Activated CD4-positive, CD25-positive, alpha-beta regulatory T cell treated with anti-CD3 and anti-CD28 coated beads, Interleukin-2, amount 50 U/mL, for 24 hours (primary cell): ENCODE measurements at places on chromosomes 16 and 17.

- no peak for ATAC-seq
Measured at GRCh38 chr16:81453091-81453728, 8.6 kb downstream of the CMIP start.

DNA sequence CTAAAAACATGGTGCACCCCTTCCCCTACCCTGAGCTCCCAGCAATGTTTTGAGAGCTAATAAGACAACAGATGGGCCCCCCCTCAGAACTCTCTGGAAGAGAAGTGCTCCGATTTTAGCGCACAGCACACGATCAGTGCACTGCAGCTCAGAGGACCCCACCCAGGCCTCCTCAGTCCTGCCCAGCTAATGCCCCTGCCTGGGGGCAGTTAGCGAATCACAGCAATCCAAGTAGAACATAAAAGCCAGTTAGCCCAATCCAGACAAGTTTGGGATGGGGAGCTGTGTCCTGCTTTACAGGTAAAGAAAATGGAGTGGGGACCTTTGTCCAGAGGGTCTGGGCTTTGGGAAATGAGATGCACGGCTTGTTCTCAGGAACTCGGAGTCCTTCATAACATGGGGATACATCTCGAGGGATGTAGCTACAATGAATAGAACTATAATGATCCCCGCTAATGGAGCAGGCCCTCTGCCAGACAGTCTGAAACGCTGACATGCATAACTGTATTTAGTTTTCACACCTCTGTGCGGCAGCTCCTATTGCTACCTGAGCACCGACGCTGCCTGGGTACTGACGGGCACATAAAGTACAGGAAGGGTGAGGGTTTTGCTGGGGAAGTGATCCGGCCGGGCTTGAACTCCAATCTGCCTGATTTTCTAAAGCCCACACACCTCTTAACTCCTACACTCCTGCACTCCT lies 29.7 kb upstream of the CDC42EP4 start:
- no peak for ATAC-seq

DNA sequence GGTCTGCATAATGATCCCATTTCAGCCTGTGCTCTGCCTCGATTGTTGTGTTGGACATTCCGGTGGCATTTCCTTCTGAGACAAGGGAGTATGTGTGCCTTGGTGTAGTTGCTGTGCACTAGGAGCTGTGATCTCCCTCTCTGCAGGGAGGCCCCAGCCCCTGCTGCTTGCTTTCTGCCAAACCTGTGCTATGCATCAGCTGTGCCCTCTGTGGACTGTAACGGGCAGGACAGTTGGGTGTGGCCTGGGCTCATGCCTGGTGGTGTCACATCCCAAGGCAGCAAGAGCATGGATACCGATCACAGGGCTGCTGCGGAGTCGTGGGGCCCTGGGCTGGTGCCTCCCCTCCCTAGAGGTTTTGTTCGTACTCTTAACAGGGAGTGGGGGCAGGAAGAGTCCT lies 3.8 kb upstream of the JPT2 start:
- ATAC-seq: no peak

DNA sequence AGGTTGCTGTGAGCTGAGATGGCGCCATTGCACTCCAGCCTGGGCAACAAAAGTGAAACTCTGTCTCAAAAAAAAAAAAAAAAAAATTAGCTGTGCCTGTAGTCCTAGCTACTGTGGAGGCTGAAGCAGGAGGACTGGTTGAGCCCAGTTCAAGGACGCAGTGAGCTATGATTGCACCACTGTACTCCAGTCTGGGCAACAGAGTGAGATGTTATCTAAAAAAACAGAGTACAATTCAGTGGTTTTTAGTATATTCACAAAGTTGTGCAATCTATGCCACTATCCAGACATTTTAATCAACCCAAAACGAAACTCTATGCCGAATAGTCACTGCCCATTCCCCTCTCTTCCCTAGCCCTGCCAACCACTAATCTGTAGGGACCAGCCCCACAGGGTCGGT lies 25.1 kb downstream of the C16orf54 start:
- ATAC-seq: no peak

GRCh38 chr17:78684026-78684425 lies 98.0 kb downstream of the CYTH1 start:
- ATAC-seq: no peak

DNA sequence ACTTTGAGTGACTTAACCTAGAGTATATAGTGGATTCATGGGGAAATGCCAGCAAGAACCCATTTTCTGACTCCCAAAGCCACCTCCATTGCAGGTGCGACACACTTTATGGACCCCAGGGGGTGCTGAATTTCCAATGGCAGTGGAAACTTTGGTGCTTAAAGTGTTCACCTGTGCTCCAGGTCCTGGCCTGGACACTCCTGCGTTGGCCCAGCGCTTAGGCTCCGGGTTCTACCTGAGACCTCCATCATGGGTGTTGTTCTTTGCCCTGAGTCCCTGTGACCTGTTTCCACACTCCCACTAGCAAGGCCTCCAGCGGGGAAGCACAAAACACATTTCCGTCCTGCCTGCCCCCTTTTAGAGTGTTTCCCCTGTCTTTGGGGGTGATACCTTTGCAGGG lies 3.0 kb downstream of the CCNF start:
- no peak for ATAC-seq

GRCh38 chr17:49823614-49824013 lies 24.3 kb downstream of the TAC4 start:
- ATAC-seq: no peak

- ATAC-seq: no peak
Measured at GRCh38 chr16:5979905-5980550, 882.4 kb upstream of the EEF2KMT start.

GRCh38 chr16:85327731-85328675 lies 215.7 kb upstream of the CIBAR2 start:
- no peak for ATAC-seq

DNA sequence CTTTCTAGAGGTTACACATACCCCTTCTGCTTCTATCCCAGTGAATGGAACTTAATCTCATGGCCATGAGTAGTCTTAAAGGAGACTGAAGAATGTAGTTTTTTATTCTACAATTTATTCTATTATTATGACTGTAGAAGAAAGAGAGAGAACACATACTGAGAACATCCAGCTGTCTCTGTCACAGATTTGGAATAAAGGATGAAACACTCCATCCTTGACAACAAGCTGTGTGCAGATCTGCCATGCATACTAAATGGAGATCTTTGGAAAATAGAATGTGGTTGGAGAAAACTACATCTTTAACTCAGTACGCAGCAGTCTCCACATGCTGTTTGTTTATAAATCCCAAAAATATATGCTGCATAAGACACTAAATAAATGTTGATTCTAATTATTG lies 54.1 kb upstream of the NUDT7 start:
- no peak for ATAC-seq

- no peak for ATAC-seq
Measured at GRCh38 chr16:52398491-52398960, 148.4 kb downstream of the TOX3 start.
